Transverse colon (tissue), 4 donors: ENCODE measurements at places on chromosomes 2 and 18.

- no peak for DNase-seq
These were observed 29.4 kb downstream of the FAM210A start for GRCh38 chr18:13696961-13697360.

GRCh38 chr18:47108998-47109405 lies 41.3 kb downstream of the HDHD2 start:
- DNase-seq = no peak

- DNase-seq = peak; percentile 22
These were observed 443.5 kb downstream of the XIRP2 start for GRCh38 chr2:167331636-167332232.

- DNase-seq = no peak
These were observed 44.1 kb upstream of the SIX3 start for GRCh38 chr2:44897406-44897805.

GRCh38 chr2:109144721-109145120 lies 15.7 kb downstream of the SH3RF3 start:
- DNase-seq = no peak

DNA sequence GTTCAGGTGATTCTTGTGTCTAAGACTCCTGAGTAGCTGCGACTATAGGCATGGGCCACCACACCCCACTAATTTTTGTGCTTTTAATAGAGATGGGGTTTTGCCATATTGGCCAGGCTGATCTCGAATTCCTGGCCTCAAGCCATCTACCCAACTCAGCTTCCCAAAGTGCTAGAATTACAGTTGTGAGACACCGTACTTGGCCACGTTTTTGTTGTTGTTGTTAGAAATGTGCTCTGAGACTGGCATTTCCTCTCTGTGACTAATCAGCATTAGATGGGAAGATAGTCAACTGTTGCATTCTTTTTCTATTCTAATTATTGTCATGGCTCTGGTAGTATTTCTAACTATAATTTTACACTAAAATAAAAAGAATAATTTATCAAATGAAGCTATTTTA lies 191.7 kb downstream of the CAMKMT start:
- DNase-seq = no peak
